ENCODE measurements at places on chromosomes 4 and X.

DNA sequence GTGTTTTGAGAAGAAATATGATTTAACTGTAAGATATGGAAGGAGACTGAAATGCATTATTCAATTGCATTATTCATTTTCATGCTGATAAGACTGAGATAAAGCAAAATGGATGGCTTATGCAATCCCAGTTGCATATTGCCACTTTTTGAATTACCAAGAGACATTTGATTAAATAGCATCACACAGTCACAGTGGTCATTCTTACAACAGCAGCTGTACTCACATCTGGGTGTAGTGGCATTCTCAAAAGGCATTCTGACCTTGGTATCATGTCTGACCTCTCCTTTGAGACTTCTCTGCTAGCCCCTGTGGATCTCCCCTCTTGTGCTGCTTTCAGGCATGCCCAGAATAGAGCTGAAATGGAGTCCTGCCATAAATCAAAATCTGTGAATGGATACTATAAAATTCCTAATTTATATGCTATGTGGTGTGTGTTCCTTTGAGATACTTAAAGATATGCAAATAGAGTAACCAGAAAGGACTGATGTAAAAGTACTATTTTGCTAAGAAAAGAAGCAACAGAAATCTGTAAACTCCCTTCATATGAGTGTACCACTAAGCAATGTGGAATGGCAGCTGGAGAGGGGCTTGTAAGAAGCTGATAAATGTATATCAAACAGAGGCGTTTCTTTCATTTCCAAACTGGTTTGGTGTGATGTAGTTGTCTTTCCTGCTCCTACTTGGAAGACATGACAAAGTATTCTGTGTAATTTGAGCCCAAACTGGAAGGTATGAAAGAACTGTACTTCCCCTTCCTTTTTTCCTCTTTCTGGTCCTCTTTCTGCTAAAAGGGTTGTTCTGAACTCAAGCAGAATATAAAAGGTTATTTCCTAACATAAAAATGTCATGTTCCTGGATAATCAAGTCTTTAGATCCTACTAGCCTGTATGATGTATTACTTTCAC is 25.4 kb upstream of the METAP1 start:
- DNase-seq = no peak

DNA sequence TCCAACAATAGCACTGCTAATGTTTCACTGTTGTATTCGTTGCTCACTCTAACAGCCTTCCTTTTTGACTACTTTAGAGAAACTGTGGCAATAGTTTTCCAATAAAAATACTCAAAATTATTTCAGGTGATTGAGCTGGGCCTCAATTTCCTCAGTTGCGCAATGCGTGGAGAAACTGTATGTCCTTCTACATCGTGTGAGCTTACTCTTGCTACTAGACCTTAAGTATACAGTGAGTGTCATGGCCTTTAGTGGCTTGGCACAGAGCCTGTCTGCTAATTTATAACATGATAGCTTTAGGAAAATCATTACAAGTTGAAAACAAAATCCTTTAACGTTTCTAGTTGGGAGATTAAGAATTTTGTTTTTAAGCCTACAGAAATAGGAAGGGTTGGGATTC is 114.5 kb downstream of the COL4A6 start:
- no peak for DNase-seq

- DNase-seq = no peak
Observed at GRCh38 chrX:130682990-130683389, 220.0 kb downstream of the ENOX2 start.

DNA sequence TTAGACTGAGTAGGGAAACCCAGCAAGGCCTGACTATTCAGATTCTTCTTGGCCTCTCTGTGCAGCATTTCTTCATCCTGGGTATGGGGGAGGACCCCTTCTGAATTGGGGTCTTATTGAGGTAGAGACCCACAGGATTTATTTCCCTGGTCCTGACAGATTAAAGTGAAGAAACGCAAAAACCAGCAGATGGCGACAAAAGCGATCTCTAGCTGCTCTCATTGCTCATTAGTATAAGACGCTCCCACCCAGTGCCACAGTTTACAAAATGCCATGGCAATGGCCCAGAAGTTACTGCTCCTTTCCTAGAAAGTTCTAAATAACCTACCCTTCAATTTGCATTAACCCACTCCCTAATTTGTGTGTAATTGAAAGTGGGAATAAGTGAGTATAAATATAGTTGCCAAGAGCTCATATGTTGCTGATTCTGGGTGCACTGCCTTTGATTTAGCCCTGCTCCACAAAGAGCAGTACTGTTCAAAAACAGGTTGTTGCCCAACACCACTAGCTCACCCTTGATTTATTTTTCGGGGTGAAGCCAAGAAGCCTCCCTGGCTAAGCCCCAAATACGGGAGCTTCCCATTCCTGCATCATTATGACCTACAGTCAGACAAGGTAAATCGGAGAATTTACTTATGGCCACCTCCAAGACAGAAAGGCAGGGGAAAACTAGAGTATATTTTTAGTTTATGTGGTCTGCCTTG is 3.7 kb upstream of the BEX4 start:
- peak; percentile 33 for DNase-seq

DNA sequence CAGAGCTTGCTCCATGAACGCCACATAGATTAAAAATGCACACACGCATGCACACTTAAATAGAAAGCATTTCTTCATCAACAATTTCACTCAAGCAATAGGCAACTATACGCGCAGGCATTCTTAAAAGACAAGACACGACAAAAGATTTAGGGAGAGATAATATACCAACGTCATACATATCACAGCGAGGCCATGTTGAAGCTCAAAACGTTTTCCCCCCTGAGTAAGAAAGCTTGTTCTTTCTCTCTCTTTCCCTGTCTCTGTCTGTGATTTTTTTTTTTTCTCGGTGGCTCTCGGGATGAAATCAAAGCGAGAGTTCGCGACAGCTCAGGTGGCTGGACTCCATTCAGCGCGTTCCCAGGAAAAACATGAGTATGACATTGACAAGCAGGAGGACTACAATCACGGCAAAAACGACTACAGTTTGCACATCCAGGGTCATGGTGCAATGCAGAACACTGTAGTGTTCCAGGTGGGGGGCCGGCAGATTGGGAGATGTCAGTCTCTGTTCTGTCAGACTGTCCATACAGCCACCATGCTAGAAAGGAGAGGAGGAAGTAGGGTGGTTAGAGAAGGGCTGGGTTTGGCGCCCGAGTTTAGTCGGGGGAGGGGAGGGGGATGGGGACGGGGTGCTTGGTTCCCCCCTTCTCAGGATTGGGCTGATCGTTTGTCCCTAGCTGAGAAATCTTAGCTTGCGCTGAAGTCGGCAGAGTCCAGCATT is 30.7 kb downstream of the ARHGEF9 start:
- peak; percentile 12 for DNase-seq

- no peak for DNase-seq
Observed at GRCh38 chr4:186940476-186940875, 216.8 kb upstream of the FAT1 start.

GRCh38 chr4:37687194-37687562 is 1.0 kb upstream of the RELL1 start:
- DNase-seq = no peak

DNA sequence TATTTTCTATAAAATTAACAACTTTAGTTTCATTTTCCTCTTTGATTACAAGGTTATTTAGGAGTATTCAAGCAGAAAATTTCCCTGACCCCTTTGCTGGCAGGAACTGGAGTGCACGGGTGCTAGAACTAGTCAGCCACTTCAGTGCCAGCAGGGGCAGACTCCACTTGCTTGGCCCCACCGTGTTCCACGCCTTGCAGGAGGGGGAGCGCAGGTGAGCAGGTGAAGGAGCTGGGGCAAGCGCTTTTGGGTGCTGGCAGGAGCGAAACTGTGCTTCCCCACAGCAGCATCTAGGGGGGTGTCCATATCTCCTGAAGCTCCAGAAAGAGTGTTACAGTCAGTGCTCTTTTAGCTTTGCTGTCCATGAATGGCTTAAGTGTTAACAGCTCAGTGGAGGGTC is 45.5 kb downstream of the MID2 start:
- DNase-seq = no peak

GRCh38 chrX:130176354-130176776 is 4.6 kb downstream of the RAB33A start:
- no peak for DNase-seq

DNA sequence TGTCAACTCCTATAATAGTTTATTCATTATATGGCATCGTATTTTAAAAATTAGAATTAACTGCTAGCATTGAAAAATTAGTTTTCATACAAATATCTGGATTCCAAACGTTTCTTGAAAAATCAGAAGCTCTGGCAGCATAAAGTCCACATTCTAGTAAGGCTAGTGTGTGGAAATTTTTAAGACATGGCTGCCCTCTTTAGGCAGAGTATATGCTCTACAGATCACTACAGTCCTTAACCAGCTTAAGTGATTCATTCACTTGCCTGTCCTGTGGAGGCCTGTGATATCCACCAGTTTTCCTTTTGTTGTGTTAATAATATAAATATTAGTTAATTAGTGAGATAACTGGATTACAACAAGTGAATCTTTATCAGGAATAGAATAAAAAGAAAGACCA is 287.2 kb downstream of the OPHN1 start:
- no peak for DNase-seq

DNA sequence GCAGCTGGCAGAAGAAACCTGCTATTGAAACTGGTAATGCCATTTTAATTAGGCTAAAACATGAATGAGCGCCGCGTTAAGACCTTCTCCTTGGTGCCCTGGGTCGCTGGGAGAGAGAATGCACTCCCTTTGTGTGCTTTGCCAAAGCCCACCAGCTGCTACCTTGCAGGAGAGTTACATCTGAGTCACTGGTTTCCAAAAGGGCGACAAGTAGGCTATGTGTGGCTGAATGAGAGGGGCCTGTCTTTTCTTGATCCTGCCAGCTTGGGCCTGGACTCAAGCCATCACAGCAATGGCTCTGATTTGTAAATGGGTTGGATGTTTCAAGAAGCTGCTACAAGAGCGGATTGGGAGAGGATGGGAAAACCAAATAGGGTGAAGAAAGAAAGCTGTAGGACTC is 81.5 kb downstream of the NHS start:
- DNase-seq = no peak

GRCh38 chr4:65063601-65064000 is 606.7 kb downstream of the EPHA5 start:
- DNase-seq = no peak

DNA sequence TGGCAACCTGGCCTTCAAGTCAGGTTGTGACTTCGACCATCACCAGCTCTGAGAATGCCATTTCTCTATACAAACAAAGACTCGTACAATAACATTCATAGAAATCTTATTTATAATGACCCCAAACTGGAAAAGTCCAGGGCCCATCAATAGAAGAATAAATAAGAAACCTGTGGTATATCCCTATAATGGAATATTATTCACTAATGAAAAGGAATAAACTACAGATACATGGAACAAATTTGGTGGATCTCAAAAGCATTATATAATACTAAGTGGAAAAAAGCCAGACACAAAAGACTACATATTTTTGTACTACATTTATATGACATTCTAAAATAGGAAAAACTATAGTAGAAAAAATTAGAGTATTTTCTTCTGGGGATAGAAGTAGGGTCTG is 109.4 kb upstream of the INPP4B start:
- DNase-seq = no peak

GRCh38 chr4:134126000-134126560 is 75.5 kb downstream of the PABPC4L start:
- no peak for DNase-seq

DNA sequence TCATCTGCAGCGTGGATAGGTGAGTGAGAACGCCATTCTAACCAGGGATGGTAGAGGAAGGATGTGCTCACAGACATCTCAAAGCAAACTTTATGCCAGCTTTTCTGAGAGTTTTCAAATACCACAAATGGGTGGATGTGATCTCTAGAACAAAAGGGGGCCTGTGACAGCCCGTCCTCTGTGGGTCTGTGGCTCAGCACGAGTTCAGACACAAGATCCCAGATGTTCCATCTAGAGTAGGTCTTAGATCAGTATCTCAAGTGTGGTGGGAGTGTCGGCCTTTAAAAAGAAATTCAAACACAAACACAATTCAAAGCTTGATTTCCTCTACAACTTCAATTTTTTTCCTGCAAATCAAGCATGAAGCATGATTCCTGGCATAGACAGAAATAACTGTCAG is 22.8 kb downstream of the QDPR start:
- no peak for DNase-seq

GRCh38 chr4:7652451-7652881 is 217.7 kb upstream of the PSAPL1 start:
- no peak for DNase-seq

DNA sequence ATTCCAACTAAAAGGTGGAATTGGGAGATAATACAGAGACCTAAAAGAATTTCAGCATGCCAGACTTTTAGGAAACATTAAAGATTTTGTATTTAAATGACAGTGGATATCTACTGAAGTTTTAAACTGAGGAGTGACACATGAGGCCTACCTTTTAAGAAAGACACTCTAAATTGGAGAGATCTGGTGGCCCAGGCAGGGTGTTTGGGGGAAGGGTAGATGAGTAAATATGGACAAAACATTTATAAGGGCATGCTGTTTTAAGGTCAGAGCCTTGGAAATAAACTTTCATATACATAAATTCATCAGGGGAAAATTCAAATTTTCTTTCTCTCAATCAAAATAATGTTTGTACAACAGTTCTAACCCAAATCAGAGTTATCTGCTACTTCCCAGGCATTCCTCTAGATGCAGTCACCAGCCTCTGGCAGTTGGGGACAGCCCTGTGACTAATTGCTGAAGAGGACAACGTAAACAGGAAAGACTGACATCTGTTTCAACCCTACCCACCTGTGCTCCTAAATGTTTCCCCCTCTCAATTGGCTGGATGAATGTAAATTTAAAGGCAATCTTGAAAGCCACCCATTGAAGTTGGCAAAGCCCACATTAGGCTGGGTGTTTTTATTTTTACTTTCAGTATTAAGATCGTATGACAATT is 1646.9 kb upstream of the ADGRL3 start:
- DNase-seq = no peak

DNA sequence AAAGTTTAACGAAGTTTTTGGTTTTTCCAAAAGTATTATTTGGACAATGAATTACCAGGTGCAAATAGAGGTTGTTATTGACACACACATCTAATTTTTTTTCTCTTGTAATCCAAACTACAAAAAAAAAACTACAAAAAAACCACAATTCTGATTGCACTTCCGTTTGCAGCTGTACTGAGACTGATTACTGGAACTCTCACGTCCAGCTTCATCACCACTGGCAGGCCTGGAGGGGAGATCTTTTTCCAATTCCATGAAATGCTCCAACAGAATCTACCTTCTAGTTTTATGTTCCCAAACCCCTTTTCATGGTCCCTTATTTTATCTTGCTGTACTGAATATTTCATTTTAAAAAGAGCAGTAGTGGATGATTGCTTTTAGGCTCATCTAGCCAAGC is 1118.3 kb downstream of the C4orf33 start:
- no peak for DNase-seq

DNA sequence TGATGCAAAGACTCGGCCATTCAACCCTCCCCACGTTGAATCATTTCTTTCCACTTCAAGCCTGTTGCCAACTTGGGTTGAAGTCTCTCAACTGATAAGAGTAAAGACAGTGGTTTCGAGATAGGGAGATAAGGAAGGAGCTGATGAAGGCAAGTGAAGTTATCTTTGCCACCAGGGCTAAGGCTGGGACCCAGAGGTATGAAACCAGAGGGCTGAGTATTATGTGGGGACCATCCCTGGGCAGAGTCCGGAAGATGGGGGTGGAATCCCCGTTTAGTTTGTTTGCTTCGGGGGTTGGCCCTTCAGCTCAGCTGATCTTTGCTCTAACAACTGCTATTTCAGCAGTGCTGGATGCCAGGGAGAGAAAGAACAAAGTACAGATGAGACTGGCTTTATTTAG is 2.3 kb upstream of the XPNPEP2 start:
- no peak for DNase-seq

GRCh38 chr4:140070973-140071372 is 83.0 kb downstream of the MAML3 start:
- no peak for DNase-seq

GRCh38 chrX:112753116-112753515 is 73.4 kb upstream of the LHFPL1 start:
- no peak for DNase-seq

GRCh38 chrX:63784902-63785707 is at the start of gene ARHGEF9:
ARHGEF9 (minus strand) TSS chrX:63785214; CDS start chrX:63785145, 69 bp downstream.
- DNase-seq = no peak

Measured in CD4-positive, alpha-beta T cell treated with Interleukin-6 at 100 ng/mL for 8 hours (primary cell).